Iris pigment epithelial cell (primary cell): ENCODE measurements at places on chromosomes 4 and X.
A peak's percentile ranks its signal among the peaks of the same experiment; 100 is the strongest.

- DNase-seq: peak; percentile 65
These were observed 76.4 kb upstream of the DCLK2 start for GRCh38 chr4:150001815-150002214.

DNA sequence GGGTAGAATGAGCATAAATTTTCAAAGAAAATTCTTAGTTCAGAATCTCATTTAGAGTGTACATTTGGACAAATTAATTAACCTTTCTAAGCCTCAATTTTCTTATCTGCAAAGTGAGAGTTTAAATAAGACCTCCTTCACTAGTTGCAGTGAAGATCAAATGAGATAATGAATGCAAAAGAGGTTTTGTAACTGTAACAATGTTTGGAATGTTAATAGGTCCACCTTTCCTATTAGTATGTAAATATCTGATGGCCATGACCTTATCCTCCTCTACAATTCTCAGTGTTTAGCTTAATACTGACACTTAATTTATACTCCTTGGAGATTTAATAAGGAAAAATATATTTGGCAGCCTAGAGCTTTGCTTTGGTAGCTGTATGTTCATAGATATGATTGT lies 138.8 kb downstream of the GABRG1 start:
- no peak for DNase-seq

GRCh38 chr4:28369499-28369898 lies 1508.9 kb downstream of the STIM2 start:
- peak; percentile 59 for DNase-seq

DNA sequence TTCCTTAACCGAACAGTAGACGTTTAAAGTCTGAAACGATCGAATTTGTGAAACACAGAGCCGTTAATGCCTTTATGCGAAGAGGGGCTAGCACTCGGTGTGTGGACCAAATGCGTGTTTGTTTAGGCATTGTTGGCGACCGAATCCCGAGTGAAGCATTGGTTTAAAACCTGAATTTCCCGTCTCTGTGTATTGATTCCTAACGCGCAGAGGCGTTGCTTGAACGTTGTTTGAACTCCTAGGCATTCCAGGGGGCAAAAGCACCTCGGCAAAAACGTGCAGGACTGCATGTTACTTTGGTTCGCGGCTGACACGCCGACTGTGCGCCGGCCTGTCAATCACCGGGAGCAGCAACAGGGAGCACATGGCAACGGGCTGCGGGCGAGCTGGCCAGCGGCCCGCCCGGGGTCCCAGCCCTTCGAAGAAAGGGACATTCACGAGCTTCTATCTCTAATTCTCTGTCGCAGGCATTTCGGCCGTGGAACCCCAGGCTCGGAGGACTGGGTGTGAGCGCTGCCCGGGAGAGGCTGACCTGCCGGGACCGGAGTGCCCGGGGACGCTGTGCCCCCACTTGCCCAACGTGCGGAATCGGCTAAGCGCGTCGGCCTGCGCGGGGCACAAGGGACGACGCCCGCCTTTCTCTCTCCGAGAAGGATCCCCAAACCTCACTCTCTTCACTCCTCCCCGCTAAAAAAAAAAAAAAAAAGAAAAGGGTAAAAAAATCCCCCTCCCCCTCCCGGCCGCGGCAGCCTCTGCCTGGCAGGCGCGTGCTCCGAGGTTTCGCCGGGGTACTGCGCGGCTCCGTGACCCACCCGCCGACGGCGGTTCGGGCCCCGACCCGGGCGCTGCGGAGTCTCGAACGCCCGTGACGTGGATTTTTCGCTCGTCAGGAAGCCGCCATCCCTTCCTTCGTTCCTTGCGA lies 810 bp downstream of the SPRY1 start:
- DNase-seq: peak; percentile 69

DNA sequence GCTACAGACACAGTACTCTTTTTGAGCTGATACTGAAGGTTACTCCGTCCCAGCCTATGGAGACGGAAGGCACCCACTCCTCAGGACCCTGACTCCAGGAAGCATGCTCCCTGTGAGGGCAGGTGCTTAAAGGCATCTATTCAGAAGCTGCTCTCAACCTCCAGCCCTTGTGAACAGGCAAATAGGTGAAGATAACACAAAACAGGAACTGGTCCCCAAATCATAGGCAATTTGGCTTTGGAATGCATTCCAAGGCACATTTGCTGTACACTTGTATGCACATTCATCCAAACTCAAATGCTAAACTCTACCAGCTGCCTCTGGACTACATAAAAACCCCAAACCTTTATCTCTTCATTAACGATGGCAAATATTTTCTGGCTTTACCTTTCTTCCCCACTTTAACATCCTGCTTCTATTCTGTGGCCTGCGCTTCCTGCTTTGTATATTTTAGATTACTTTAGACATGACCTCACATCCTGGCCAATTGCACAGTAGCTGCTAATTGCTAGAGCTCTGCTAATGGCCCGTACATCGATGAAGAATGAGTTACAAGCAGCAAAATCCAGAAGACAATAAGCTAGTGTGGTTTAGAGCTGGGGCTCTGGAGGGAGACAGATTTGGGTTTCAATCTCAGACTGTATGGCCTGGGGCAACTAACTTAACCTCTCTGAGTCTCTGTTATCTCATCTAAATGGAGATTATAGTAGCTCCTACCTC lies 3.2 kb downstream of the SEL1L3 start:
- peak; percentile 20 for DNase-seq

- peak; percentile 41 for DNase-seq
These were observed 84.3 kb downstream of the REPS2 start for GRCh38 chrX:17030580-17031270.

- peak; percentile 47 for DNase-seq
These were observed 1646.9 kb upstream of the ADGRL3 start for GRCh38 chr4:59553063-59553720.

- no peak for DNase-seq
These were observed 115.7 kb upstream of the GPC4 start for GRCh38 chrX:133530960-133531359.

DNA sequence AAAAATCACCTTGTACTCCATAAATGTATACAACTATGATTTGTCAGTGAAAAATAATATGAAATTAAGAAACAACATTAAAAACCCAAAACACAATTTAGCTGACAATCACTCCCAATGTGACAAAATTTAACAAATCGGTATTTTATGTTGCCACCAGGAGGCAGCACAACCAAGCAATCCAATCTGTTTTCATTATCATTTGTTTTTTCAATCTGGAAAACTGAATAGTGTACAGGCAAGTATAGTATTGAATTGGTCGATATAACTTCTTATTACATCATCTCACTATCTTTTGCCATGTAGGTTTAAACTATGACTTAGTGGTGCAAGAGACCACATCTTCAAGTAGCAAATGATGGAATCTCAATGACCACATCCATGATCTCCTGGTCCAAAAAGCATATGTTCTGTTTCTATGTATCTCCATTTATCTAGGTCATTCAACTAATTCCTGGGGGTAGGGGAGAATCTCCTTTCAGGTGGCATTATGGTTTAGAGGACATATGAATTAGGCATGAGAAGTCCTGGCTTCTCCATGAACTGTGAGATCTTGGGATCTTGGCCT lies 112.9 kb upstream of the AGA start:
- peak; percentile 25 for DNase-seq

- no peak for DNase-seq
These were observed 10.0 kb downstream of the MSL3 start for GRCh38 chrX:11768039-11768438.
